Thoracic aorta (tissue), 2 donors: ENCODE measurements at places on chromosomes 1 and 21.

DNA sequence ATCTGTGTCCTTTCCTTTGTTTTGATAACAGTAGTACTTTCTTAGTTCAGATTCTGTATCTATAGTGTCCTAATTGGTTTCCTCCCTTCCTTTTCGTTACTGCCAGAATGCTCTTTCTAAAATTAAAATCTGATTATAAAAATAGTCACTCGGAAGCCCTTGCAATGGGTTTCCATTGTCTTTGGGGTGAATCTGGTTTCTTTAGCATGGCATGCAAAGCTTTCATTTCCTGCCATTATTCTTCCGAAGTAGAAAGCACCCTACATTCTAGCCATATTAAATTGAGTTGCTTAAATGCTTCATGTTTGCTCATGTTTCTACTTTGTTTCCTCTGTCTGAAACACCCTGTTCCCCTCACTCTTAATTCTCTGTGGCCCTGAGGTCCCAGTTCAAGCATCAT, 53.2 kb upstream of the MACF1 start:
- no peak for DNase-seq

DNA sequence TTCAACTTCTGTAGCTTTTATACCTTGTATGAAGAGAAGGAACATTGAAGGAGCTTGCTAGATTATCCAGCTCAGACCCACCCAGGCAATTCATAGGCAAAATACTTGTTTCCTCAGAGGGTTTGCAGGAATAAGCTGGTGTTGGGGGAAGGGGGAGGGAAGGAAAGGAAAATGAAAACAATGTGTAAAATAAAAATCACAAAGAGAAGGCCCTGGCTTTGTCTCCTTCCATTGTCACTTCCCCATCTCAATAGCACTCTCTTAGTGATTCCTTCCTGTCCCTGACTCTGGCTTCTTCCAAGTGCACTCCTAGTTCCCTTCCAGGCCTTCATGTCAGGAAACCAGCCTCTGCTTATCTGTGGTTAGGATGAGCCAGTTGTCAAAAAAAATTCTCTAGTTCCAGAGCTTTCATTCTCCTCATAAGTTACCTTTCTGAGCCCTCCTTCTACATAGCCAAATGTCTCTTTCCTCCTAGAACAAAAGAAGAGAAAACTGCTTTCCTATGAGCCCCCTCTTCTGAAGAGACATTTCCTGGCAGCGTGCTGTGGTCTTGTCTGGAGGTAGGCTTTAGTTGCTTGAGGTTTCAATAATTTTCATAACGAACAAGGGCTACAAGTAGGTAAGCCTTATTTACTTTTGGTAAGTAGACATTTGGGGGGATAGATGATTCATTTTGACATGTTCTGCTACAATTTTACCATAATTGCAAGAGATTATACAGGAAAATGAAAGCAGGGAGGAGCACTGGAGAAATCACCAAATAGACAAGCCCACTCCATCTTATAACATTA, 45.7 kb downstream of the FASLG start:
- no peak for DNase-seq

GRCh38 chr1:33298623-33299277, 22.1 kb downstream of the A3GALT2 start:
- DNase-seq: no peak

GRCh38 chr1:227892489-227893299, 55.0 kb downstream of the WNT9A start:
- DNase-seq: no peak

DNA sequence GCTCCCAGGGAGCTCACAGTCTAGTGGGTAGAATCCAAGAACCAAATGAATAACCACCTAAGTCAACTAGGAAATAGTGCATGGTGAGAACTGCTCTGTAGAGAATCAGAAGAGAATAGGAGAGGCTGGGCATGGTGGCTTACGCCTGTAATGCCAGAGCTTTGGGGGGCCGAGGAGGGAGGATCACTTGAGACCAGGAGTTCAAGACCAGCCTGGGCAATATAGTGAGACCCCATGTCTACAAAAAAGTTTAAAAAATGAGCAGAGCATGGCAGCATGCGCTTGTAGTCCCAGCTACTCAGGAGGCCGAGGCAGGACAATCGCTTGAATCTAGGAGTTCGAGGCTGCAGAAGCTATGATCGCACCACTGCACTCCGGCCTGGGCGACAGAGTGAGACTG, 122.3 kb upstream of the IRF2BP2 start:
- DNase-seq: no peak

DNA sequence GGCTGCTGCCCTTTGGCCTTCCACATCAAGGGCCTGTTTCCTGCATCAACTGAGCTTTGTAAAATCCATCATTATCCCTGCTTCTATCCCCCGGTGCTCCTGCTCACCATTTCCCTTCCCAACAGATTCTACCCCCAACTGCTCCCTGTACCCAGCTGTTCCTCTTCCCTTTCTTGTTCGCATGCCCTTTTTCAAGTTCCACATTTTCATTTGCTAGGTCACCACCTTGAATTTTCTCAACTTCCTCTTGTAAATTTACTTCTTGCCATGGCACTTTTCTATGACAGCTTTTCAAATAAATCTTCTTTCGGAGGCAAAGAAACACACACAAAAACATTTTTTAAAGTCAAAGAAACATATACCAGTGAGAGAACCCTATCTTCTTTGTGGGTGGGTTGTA, 330.5 kb upstream of the ADGRL2 start:
- no peak for DNase-seq

GRCh38 chr1:9555942-9556341, 16.7 kb downstream of the SLC25A33 start:
- DNase-seq: no peak

DNA sequence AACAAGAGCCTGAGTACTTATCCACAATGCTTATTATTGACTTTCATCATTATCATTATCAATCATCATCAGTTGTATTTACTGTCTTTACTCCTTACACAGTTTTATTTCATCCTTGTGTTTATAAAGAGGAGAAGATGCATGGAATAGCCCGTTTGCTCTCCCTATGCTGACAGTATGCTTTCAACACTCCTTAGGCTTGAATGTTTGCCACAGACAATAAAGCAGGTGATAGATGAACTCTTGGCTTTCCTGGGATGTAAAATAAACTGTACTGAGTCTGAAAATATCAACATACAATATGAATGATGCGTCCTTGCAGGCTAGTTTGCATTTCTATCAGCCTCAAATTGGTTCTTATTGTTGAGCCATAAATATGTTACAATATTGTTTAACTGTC, 891.8 kb upstream of the NCAM2 start:
- DNase-seq: no peak

DNA sequence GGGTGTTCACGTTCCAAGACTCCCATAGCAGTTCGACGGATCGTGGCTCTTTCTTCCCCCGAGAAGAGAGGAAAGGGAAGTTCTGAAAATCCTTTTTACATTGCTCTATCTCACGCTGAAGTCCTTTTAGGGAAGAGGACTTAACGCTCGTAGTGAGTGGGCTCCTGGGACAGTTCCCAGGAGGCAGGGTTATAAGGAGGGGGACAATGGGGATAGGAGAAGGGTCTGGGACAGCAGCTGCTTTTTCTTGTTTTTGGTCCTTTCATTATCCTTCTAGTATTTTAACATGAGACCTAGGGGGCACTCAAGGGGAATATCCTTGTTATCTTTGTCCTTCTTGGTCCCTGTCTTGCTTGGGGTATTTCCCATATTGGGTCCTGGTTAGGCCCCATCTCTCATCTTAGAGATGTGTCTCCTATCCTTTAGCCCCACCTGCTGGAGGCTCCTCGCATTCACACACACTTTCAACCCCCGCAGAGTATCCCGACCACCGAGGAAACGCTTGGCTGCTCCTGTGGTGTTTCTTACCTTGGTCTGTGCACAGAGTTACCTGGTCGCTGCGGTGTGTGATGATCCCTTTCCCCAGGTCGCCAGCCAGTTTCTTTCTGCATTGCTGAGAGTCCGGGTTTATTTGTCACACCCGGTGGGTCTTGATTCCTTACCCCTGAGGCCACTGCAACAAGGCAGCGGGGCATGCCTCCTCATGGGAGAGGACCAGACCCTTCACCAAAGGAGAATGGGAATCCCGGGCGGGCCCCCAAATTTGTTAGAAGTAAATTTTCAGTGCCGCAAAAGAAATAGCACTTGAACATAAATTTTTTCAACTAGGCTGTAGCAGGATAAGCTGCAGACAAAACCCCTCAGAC, 29.7 kb downstream of the SCCPDH start:
- no peak for DNase-seq

DNA sequence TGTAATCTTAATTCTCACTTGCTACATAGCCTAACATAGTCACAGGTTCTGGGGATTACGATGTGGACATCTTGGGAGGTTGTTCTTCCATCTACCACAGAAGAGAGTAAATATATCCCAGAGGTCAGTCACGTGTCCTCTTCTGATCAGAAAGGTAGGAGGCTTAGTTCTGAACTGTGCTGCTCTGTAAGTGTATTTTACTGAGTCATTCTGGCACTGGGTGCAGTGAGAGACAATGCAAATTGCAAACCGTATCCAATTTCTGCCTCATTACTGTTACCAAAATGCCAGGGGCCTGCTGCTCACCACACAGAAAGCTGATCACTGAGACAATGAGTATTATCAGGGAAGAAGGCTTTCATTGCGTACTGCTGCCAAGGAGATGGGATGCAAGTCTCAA, 104.0 kb downstream of the GABPA start:
- DNase-seq: no peak

DNA sequence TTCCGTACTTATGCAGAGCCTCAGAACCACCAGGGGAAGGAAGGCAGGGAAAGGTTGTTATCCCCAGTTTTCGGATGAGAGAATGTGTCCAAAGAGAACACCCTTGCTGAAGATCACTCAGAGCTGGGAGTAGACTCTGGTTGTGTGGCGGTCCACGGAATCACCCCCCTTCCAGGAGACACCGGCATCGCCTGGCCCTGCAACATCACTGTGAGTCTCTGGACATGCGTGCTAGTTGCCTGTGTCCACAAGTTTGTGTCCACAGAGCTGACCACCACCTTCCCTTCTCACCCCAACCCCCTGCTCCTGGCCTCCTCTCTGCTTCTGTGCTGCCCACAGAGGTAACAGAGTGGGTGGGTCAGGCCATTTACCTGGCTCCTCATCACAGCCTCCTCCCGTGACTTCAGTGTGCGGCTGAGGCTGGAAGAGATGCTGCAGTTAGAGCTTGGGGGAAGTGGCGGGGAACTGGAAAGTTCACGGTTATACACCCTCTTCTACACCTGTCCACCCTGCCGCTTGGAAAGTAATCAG, 7.3 kb downstream of the MYBPH start:
- no peak for DNase-seq

GRCh38 chr1:221993444-221993948, 251.6 kb upstream of the DUSP10 start:
- DNase-seq: no peak

DNA sequence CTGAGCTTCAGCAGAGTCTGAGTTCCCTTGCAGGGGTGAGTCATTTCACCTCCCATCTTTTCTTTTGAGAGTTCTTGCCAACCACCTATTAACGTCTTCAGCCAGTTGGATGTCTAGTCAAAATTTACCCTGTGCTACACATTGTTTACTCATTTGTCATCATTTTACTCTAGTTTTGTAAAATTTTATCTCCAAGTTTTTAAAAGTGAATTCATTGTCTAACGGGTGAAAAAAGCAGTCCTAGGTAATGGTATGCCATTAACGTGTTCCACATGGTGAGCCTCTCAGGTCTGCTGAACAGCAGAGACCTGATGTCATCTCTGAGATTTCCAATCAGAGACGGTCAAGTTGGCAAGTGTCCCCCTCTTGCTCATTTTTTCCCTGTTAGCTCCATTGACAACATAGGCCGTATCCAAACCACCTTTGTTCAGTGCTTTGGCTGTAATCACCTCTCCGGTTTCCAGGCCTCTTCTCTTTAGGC, 85.4 kb downstream of the TBX15 start:
- DNase-seq: no peak

DNA sequence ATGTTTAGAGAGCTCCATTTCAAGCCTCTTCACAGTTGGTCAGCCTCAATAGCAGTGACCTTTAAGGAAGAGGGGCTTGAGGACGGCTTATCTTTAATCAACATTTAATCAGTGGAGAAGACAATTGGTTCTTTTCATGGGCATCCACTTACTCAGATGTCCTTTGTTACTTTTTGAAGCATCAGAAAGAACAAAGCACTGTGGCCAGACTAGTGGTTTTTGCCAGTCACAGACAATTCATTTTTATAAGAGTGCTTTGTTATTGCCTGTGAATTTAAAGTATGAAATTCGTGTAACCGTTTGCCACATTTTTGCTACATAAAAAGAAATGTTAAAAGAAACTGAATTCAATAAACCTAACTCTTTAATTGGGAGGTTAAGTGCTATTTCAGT, 222.8 kb downstream of the TPR start:
- no peak for DNase-seq

DNA sequence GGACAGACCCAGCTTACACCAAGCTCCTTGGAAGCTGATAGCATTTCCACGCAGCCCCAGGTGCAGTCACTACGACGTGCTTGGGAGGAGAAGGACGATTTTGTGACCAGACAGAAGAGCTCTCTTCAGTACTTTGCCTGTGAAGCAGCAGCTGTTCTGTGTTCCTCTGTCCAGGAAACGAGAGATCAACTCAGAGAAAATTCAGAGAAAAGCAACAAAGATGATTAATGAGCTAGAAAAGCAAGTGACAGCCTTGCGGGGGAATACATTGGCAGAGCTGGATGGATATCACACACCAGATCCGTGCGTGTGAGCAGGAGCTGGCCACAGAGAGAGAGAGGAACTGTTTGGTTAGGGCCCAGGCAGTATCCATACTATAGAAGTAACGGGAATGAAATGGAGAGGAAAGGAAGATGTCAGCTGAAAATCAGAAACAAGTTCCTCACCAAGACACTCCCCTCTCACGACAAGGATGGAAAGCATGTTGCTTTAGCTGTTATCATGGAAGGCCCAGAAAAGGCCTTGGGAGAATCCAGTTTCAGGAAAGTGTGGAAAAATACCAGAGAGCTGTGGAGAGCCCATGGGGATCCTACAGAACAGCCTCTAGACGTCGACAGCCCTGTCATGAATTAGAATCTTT, 106.2 kb downstream of the TOMM20 start:
- DNase-seq: no peak

DNA sequence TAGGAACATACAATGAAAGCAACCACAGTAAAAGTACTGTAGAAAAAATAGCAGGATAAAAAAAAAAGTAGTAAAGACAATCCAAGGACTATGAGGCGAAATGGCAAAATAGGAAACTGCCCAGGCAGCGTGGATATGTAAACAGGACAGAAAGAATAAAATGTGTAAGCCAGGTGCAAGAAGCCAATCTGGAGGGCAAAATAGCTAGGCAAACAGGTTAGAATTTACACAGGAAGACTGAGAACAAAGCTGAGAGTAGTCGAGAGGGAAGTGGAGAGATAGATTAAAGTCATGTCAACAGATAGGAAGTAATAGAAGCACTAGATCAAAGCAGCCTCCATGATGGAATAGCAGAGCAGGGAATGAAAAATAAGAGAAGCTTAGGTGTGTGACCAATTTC, 124.2 kb upstream of the B3GALT2 start:
- DNase-seq: no peak

- no peak for DNase-seq
These were observed 9.7 kb upstream of the LHX8 start for GRCh38 chr1:75124510-75124909.

DNA sequence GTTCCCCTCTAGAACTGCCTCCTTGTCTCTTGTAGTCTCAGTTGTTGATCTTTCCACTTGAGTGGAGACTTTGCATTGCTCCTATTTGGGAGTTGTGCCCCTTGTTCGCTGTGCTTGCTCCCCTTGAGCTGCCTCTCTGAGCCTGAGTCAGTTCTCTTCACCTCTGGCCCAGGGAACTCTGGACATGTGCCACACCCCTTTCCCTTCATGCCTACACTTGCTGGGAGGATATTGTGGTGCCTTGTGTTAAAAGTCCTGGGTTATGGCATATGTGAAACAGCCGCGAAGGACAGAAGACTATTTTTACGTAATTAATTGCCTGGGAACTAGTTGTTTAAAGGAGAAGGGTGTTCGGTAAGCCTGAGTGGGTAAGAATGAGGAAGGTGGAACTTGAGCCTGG, 32.2 kb upstream of the RPTN start:
- DNase-seq: no peak
